Effector CD8-positive, alpha-beta T cell (primary cell): ENCODE measurements at places on chromosomes 1 and 21.

GRCh38 chr1:32111040-32111623, 3.3 kb downstream of the KPNA6 start:
- DNase-seq: no peak

- no peak for DNase-seq
Observed at GRCh38 chr1:209751627-209752231, 4.1 kb upstream of the TRAF3IP3 start.

DNA sequence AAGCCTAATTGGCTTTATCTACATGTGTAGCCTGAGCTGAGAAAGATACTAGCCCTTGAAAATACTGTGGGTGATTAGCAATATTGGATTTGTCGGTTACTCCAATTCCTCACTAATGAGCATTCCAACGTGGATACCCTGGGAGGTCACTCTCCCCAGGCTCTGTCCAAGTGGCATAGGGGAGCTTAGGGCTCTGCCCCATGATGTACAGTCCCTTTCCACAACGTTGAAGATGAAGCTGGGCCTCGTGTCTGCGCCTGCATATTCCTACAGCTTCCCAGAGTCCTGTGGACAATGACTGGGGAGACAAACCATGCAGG, 2.6 kb downstream of the RCC1 start:
- no peak for DNase-seq

- no peak for DNase-seq
Observed at GRCh38 chr1:77655431-77655974, 27.0 kb downstream of the ZZZ3 start.
